ENCODE measurements at places on chromosomes 13 and 19. TPM values are rescaled to one million over a fixed set of nuclear protein-coding genes. Genes with fewer than 3 reads are reported as not detected.
A peak's percentile ranks its signal among the peaks of the same experiment; 100 is the strongest.

DNA sequence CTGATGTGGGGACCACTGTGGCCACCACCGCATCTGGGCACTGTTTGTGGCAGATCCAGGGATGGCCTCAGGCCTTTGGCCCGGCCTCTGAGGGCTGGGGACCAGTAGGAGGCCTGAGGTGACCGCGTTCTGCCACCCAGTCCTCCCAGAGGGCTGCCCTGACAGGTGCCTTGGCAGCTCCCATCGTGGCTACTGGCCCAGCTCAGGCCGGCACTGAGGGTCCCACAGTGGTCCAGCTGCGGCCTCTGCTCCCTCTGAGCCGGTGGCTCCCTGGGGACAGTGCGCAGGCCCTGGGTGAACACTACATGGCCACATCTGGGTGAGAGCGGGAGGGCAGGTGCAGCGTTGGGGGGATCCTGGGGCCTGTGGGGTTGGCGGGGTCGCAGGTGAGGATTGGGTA, 61.9 kb downstream of the KDM4B start:
- DNase-seq, result no peak

DNA sequence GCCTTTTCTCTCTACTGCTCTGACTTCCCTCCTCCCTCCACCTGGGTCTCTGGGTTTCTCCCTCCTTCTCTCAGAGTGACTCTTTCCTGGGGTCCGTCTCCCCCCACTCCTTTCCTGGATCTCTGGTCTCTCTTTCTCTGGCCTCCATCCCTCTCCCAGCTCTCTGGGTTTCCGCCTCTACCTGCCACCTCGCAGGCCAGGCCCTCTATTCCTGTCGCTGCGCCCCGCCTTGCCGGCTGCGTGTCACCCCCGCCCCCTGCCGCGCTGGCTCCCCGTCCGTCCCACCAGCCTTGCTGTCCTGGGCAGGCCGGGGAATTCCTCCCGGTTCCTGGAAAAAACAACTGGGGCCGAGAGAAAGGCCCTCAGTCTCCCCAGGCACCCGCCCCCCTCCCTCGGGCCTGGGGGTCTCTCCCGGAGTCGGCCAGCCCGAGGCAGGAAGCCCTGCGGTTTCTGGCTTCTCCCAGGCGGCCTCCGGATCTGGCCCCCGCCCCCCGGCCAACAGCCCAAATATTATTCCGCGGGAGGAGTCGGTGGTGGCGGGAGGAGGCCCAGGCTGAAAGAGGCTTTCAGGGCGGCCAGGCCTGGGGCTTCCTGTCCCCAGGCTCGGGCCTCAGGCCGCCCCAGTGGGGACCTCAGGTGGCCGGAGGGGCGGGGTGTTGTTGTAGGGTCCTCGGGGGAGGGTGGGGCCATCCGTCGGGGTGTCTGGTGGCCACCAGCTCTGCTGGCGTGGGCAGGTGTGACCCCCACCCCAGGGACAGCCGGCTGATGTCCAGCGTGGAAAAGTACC, 9.3 kb downstream of the IRF2BP1 start:
- no peak for DNase-seq

GRCh38 chr13:68323124-68323523, 1093.0 kb upstream of the PCDH9 start:
- no peak for DNase-seq

KLK12 gene
- not detected for total RNA-seq

DNA sequence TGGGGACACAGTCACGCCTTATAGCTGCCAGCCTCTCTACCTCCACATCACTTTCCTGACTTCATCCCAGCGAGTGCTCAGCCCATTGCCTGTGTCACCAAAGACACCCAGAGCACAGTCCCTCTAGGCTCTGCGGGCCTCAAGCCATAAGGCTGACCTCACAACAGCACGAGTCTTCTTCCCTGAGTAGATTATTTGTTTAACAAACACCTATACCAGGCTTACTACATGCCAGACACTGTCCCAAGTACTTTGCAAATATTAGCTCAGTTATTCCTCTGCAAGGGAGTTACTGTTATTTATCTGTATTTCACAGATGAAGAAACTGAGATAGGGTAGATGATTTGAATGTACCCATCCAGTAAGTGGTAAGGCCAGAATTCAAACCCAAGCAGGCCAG, 504.3 kb downstream of the COG6 start:
- no peak for DNase-seq

- DNase-seq, result no peak
Measured at GRCh38 chr19:19321141-19321577, 530 bp downstream of the MAU2 start.

GRCh38 chr19:10551698-10552301, 8.1 kb downstream of the ATG4D start:
- peak; percentile 70 for DNase-seq

DNA sequence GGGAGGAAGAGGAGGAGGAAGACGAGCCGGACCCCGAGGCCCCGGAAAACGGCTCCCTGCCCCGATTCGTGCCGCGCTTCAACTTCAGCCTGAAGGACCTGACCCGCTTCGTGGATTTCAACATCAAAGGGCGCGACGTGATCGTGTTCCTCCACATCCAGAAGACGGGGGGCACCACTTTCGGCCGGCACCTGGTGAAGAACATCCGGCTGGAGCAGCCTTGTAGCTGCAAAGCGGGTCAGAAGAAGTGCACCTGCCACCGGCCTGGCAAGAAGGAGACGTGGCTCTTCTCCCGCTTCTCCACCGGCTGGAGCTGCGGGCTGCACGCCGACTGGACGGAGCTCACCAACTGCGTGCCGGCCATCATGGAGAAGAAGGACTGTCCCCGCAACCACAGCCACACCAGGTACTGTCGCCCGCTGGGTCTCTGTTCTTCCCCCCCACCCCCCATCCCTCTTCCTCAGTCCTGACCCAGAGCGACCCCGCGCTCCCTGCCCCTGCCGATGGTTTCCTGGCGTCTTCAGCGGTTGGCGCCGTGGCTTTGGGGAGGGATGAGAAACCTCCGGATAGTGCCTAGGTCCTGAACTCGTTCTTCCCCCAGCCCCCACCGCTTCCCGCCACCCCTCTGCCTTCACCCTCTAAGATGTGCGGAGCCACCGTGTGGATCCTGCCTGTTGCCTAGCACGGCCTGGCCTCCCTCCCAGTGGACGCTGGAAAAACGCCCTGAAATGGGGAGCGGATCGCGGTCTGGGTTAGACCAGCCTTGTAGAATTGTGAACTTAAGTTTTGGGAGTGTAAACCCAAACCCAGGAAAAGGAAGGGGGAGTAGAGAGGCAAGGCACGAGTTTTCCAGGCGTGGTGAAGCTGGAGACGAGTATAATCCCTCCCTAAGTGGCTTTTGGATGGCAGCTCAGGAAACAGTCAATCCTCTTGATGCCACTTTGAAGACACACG, 1.5 kb downstream of the HS6ST3 start:
- no peak for DNase-seq

- no peak for DNase-seq
Measured at GRCh38 chr13:89380101-89380500, 1708.9 kb downstream of the SLITRK5 start.

DNA sequence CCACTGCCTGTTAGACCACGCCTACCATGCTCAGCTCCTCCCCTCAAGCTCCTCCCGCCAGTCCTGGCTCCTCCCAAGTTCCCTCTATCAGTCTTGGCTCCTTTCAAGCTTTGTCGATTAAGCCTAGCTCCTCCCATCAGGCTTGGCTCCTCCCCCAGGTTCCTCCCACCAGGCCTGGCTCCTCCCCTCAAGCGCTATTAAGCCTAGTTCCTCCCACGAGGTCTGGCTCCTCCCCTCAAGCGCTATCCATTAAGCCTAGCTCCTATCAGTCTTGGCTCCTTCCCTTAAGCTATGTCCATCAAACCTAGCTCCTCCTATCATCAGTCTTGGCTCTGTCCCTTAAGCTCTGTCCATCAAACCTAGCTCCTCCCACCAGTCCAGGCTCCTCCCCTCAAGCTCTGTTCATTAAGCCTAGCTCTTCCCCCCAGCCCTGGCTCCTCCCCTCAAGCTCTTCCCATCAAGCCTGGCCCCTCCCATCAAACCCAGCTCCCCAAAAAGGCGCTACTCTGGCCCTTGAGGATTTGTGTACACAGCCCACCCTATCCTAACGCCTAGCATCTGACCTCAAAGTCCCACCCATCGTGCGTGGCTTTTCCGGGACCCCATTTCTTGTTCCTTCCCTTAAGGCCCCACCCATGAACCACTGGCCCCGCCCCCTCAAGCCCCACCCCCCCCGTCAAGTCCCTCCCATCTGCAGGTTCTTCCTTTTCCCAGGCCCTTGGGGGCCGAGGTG, 10.0 kb downstream of the CAMSAP3 start:
- no peak for DNase-seq

GRCh38 chr13:113805431-113806103, 46.5 kb downstream of the TMEM255B start:
- no peak for DNase-seq

- DNase-seq, result peak; percentile 26
Measured at GRCh38 chr19:2888731-2889224, 11.9 kb upstream of the ZNF57 start.

GRCh38 chr13:49183672-49184325, 36.3 kb upstream of the MLNR start:
- no peak for DNase-seq

- DNase-seq, result no peak
Measured at GRCh38 chr13:50197705-50198104, 182.5 kb downstream of the KCNRG start.

DNA sequence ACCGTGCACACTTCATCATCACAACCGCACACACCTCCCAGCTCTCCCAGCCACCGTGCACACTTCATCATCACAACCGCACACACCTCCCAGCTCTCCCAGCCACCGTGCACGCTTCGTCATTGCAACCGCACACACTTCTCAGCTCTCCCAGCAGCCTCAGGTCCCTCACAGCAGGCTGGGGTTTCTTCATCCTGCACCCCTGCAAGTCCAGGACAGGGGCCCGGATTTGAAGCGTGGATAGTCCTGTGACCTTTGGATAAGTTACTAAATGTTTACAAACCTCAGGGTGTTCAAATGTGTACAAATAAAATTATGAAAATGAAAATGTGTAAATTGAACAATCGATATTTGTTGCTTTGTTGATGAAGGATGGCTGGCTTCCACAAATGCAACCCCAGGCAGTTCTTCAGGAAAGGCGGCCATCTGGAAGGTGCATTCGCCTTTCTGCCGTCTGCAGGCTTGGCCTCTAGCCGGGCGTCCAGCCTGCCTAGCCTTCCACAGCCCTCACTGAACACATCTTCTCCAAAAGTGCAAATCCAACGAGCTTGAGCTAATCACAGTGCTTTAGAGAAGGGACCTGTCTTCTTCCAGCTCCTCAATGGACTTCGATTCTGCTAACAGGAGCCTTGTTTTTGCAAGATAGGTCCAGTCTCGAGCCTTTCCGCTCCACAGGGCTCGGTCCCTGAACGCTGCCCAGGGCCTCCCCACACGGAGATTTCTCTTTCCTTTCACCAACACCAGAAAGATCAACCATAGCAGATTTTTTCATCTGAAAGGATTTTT, 74.2 kb downstream of the SPACA7 start:
- no peak for DNase-seq

GRCh38 chr13:49421391-49421790, 22.5 kb downstream of the CAB39L start:
- DNase-seq, result peak; percentile 19

RASL11A gene
- 12.9 TPM for total RNA-seq

GRCh38 chr13:110506859-110507566, 54.5 kb downstream of the RAB20 start:
- no peak for DNase-seq

ZNF90 gene
- total RNA-seq, result 1.9 TPM

ZNF726 gene
- 4.4 TPM for total RNA-seq

SIGLEC8 gene
- total RNA-seq, result not detected

DNA sequence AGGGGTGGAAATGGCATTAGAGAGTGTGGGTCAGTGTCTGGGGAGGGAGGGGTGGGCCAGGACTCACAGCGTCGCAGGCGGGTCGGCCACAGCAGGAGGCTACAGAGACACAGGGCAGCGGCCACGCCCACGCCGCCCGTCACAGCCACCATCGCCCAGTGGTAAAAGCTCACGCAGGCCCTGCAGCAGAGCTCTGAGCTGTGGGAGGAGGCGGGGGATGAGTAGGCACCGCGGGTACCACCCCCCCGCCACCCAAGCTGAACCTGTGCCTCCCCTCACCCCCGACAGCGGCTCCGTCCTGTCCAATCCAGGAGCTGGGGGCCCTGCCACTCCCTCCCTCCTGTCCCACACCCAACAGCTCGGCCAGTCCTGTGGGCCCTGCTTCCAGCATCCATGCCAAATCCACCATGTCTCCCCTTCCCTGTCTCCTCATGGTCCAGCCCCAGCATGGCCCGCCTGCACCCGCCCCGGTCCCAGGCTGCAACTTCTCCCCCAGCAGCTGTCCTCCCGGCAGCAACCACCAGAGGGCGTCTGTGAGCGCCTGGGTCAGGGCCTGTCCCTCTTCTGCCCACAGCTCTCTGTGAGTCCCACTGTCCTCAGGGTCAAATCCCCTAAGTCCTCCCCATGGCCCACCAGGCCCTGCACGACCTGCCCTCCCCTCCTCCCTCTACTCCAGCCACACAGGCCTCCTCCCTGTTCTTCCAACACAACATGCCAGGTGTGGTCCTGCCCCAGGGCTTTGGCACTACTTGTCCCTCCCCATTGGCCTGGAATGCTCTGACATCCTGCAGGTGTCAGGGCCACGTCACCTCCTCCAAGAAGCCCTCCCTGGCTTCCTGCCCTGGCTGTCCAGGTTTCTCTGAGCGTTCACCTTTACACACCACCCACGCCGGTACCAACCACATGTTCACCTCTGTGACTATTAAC, 6.0 kb downstream of the TEKTIP1 start:
- DNase-seq, result peak; percentile 71

- DNase-seq, result no peak
Measured at GRCh38 chr19:47179653-47180310, 49.1 kb downstream of the SAE1 start.

DNA sequence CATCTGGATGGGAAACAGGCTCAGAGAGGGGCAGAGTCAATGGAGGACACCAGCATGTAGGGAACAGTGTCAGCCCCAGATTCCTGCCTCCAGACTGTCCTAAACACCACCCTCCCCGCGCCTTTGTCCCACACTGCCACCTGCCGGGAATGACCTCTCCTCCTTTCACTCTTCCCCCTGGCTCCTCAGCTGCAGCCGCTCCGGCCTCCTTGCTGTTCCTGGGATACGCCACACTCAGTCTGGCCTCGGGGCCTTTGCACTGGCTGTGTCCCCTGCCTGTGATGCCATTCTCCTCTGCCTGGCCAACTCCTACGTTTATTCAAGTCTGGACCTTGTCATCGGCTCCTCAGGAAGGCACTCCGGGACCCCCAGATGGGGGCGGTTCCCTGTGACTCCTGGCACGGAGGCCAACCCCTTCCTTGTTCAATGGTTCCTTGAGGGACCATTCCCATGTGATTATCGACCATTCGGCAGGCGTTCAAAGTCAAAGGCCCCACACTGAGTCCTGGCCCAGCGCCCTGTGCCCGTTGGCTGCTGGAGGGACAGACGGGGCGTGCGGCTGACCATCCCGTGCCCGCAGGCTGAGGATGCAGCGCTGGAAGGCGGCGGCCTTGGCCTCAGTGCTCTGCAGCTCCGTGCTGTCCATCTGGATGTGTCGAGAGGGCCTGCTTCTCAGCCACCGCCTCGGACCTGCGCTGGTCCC, 15.8 kb downstream of the FUT6 start:
- no peak for DNase-seq

CELF5 gene
- total RNA-seq, result not detected

GRCh38 chr19:45352062-45352461, 11.5 kb downstream of the KLC3 start:
- no peak for DNase-seq

CEACAM8 gene
- not detected for total RNA-seq

Measured in CD8-positive, alpha-beta T cell (primary cell).